ENCODE measurements at places on chromosomes 5 and 9.

DNA sequence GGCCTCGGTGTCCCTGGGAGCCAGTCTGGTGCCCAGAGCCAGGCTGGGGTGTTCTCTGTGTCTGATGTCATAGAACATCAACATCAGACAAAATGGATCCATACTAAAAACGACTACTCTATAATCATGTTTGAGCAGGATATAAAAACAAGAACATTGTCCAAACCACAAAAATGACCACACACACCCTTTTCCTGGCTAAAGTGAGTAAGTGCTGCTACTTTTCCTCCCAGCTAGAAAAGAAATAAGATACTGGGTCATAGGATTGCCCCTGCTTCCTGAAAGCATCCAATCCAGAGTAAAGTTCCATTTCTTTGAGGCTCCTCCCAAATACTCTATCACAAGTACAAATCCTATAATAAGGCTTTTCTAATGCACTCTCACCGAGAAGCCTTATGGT is 19.7 kb upstream of the TRAF1 start:
- no peak for DNase-seq

DNA sequence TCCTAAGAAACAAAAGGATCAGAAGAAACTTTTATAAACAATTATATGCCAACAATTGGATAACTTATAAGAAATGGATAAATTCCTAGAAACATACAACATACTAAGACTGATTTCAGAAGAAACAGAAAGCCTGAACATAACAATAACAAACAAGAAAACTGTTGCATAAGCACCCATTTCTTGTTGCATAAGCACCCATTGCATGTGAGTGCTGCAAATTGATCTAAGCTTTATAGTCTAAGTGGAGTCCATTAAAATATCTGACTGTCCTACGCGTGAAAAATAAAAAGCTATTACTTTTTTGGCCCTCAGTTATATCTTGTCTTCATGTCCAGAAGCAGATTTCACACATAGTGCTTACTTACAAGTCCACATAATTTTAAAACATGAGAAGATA is 19.3 kb downstream of the TYRP1 start:
- no peak for DNase-seq

- DNase-seq, result no peak
These were observed 53.4 kb downstream of the COL23A1 start for GRCh38 chr5:178536541-178537466.

DNA sequence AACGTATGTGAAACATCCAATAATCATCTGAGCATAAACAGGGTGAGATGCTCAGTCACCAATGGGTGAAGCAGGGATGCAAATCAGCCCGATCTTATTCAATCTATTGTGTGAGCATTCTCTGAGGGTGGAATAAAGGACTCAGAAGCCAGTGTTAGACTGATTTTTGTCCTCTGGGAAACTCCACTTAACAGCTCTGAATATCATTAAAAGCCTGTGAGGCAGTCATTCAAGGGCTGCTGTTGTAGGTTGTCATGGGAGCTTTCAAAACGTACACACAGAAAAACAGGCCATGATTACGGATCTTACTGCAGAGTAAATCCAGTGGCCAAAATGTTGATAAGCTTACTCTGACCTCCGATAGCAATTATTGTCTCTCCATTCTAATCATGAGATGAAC is 266.5 kb upstream of the EFNA5 start:
- no peak for DNase-seq

DNA sequence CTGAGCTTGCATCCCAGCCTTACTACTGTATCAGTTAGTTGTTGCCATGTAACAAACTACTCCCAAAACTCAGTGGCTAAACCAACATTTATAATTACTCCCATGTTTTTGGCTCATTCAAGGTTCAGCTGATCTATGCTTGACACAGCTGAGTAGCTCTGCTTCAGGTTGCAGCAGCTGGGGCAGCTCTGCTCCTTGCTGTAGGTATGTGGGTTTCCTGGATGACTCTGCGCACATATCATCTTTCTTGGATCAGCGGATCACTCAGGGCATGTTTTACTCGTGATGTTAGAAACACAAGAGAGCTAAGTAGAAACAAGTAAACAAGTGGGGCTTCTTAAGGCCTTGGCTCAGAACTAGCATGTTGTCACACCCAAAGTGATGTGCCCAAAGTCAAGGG is 15.1 kb downstream of the TEK start:
- DNase-seq, result no peak

- DNase-seq, result no peak
These were observed 45.0 kb downstream of the SLC6A7 start for GRCh38 chr5:150234576-150235499.

- no peak for DNase-seq
These were observed 704 bp downstream of the CCDC112 start for GRCh38 chr5:115295777-115296123.

DNA sequence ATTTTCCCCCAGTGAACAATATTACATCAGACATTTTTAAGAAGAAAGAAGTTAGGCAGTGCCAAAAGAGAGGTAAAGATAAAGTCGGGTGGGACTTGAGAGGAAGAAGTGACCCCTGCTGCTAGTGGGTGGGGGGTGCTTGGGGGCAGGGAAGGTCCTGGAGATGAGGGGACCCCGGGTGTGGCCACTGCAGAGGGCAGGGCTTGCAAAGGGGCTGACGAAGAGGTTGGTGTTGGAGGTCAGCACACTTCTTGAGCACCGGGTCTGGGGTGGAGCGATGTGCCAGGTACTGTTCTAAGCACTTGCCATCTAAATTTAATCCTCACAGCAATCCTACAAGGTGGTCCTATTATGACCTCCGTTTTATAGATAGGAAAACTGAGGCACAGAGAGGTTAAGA is 62.0 kb downstream of the AMBP start:
- DNase-seq, result no peak
